Fibroblast of gingiva (primary cell): ENCODE measurements at places on chromosomes 1 and 21.

DNA sequence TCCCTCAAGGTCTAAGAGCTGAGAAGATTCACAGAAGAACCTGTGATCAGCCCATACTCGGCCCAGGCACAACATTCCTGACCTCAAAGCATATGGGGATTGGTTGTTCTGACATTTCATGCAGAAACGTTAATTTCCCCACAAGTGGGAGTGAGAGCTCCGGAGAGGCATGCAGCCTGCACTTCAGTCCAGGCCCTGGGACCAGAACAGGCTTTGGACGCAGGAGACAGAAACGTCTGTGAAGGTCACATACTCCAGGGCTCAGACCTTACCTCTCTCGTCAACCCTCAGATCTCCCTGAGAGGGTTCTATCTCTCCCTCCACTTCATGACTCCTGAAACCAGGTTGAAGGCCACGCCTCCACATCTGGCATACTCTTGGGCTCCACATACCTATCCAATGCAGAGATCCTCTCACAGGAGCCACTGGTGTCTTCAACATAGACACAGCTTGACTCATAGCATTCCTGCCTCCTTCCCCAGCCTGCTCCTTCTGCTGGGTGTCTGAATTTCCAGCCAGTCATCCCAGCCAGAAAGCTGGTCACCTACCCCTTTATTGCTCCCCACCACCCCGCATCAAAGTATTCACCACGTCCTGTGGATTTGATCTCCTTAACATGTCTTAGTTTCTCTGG lies 149.2 kb downstream of the OMA1 start:
- DNase-seq = no peak

DNA sequence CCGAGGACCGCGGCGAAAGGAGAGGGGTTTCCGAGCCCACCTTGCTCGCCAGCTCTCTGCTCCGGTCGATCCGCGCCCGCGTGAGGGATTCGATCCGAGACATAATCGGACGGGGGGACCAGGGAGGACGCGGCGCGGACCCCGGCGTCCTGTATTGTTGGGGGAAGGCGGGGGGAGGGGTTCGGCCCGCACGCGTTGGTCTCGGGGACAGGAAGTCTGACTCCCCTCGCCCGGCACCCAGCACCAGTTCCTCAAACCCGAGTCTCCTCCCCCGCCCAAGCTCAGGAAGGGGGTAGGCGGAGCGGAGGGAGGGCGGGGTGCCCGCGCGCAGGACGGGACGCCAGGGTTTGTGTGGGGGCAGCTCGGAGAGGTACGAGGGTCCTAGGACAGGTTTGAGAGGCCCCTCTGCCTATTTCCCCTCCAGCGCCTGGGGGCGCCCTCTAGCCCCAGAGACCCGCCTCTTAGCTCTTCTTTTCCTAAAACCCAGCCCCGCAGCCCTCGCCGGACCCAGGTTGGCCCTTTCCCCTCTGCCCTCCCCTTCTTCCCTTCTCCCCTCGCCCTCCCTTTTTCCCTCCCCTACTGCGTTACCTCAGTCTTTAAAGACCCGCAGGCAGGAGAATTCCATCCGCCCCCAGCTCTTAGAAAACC lies at the start of gene ARHGEF2:
TSS of gene ARHGEF2 (minus strand) at position 223 of the 648 bp plus-strand sequence. CDS start at position 103, 120 bp downstream.
- DNase-seq = peak; percentile 54

- DNase-seq = no peak
Measured at GRCh38 chr1:183739082-183739481, 65.8 kb upstream of the RGL1 start.

DNA sequence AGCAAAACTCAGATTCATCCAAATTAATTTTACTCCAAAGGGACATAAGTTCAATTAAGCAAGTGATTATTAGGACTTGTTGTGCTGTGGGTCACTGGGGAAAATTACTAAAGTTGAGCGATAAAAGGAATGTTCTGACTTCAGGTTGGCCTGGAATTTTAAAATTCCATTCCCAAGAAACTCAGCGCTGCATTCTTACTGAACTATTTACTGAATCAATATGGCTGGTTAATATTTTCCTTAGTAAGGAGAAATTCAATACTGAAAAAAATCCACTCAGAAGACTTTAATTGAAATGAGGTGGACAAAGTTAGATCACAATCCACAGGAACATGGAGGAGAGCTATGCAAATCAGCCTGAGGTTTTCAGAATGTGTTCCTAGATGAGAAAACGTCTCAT lies 578.9 kb upstream of the NR5A2 start:
- DNase-seq = no peak

GRCh38 chr1:50156241-50157010 lies 47.7 kb downstream of the ELAVL4 start:
- no peak for DNase-seq

DNA sequence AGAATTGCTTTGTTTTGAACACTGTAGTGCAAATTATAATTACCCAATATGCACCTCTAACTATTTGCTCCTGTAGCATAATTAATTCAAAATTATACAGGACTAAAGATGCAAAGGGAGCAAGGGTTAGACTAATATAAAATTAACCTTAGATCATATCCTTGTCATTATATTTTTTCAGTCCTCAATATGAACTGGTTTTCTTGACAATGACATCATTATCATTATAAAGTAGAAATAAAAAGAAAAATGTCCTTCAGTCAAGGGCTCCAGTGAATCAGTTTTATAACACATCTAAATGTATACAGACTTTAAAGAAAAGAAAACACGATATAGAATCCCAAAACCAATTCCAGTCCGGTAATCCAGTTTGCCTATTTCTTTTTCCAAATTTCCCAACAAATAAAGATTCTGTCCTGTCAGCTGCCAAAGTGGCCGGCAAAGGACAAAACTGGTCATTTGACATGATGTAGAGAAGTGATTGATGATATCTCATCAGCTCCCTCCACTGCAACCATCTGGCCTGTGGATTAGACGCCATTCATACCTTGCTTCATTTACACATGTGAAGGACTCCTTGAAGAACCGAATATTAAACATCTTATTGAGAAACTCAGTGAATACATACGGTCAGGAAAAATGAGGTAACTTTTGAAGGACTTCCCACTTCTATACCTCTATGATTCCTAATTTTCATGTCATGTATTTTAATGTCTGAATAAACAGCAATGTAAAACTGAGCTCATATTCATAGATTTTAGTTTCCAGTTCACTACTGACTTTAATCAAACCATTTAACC lies 15.5 kb downstream of the DPYD start:
- no peak for DNase-seq

- peak; percentile 14 for DNase-seq
Measured at GRCh38 chr1:8987881-8988617, 38.2 kb downstream of the SLC2A7 start.

GRCh38 chr1:114048232-114048631 lies 69.0 kb downstream of the OLFML3 start:
- no peak for DNase-seq

DNA sequence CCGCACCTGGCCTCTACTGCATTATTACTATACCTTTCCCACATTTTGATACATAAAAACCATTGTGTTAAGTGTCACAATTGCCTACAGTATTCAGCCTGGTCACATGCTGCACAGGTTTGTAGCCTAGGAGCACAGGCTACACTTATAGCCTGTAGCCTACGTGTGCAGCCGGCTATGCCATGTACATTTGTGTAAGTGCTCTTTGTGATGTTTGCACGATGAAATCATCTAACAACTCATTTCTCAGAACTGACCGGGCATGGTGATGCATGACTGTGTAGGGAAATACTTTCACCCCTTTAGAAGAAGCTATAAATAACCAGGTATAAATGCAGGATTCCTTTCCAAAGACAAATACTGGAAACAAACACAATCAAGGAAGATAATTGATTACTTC lies 12.1 kb downstream of the ERG start:
- no peak for DNase-seq

DNA sequence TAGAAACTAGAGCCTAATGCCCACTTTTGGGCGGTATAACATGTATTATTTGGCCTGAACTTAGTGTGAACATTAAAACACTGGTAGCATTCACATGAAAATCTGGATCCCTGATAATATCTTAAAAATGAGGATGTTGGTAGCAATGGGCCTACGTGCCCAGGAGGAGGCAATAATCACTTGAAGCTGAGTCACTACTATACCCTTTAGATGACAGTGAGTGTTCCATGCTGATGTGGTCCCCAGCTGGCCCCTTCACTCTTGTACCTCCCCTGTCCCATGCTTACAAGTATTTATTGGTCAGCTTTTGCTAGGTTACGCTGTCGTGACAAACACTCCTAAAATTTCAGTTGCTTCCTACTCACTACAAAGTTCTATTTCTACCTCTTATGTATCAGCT lies 23.0 kb upstream of the POU2F1 start:
- no peak for DNase-seq

DNA sequence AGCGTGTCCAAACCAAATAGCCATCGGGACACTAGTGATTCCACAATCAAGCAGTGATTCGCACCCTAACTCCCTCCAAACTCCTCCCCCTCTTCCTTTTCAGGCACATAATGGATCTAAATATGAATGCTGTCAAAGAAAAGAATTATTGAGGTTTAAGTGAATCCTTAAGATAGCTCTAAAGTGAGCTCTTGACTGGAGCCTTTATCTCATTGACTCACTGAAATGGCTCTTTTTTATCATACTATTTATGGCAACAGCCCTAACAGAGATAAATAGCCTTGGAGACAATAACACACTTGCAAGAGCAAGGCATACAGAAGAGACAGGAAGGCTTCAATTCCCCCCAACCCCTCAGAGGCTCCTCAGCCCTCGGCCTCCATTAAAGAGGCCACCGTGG lies 143.3 kb downstream of the PLXNA2 start:
- no peak for DNase-seq

GRCh38 chr1:87432685-87433084 lies 104.0 kb downstream of the LMO4 start:
- no peak for DNase-seq

DNA sequence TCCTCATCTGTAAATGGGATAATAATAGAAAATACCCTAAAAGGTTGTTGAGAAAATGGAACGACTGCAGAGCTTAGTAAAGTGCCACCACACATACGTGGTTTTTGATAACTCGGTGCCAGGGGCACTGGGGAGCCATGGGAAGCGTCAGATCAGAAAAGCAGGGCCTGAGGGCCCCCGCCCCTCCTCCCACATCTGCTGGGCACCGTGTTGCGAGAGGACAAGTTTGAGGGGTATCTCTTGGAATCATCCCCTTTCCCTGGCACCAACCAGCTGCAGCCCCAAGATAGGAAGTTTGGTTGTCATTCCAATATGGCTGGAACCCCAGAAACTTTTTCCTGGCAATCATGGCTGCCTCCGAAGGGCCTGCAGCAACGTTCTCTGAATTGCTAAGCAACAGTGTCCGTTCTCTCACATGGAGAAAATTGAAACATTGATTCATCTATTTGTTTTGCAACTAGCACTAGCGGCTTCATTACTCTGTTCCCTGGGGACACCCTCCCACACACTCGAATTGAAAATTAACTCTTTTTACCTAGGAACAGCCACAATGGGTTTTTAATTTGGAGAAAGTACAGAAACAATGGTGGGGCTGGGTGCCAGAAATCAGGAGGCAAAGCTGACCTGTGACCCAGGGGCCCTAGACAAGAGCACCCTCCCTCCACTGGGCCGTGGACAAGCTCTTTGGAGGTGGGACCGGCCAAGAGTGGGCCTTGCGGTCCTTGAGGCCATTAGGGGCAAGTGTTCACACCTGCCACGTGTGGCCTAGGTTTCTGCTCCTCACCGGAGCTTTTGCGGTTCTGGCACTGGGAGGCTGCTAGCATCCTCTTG lies 190.0 kb upstream of the VAMP3 start:
- DNase-seq = peak; percentile 32

GRCh38 chr1:43831851-43832250 lies 101.8 kb upstream of the ARTN start:
- DNase-seq = no peak

- DNase-seq = no peak
Measured at GRCh38 chr1:173353350-173353749, 123.8 kb upstream of the PRDX6 start.

- DNase-seq = no peak
Measured at GRCh38 chr1:193325042-193325441, 138.6 kb upstream of the B3GALT2 start.

GRCh38 chr1:46408356-46409062 lies 14.4 kb downstream of the FAAH start:
- no peak for DNase-seq

DNA sequence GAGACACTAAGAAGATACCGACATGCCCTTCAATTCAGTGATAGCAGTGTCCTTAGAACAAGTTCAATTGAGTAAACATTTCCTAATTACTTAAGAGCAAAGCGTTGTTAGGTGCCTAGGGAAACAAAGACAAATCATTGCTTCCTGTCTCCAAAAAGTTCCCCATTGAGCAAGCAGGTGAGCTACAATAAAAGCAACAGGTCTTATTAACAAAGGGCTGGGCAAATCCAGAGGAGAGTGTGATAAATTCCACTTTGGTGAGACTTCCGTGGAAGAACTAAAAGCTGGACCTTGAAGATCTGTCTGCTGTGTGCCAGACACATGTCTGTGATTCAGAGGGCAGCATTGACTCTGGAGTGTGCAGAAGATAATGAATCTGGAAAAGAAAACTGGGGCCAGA lies 1.9 kb upstream of the TUT4 start:
- DNase-seq = no peak

DNA sequence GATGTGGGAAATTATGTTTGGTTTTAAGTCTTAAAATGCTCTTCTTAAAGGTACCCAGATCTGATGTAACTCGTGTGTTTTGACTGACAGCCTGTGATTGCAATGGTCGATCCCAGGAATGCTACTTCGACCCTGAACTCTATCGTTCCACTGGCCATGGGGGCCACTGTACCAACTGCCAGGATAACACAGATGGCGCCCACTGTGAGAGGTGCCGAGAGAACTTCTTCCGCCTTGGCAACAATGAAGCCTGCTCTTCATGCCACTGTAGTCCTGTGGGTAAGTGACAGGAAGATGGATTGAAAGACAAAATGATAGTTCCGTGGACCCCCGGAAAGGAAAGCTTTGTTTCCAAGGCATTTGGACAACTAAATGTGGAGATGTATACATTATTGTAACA lies 71.6 kb upstream of the LAMC2 start:
- DNase-seq = no peak

DNA sequence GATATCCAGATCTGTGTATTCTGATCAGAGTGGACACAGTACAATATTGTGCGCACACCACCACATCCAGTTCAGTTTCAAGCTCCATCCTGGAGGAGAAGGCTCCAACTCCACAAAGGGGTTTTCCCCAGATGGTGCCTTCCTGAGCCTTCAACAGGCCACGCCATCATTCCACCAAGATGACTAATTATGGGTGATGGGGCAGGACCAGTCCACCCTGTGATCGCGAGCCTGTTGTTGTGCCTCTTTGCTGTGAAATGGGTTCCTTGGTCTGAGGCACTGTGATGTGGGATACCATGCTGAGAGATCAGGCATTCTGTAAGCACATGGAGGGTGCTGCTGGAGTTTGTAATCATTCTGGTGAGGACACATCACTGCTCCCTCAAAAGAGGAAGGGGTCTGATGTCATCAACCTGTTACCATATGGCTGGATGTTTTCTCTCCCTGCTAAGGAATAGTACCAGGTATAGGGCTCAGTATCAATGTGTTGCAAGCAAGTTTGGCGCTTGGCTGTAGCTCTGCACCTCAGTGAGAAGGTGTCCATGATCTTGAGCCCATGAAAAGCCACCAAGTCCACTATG lies 6.7 kb upstream of the SH2D2A start:
- no peak for DNase-seq

GRCh38 chr1:156523801-156524480 lies 23.4 kb upstream of the MEF2D start:
- DNase-seq = no peak
